ENCODE measurements at places on chromosomes 11 and 22.

DNA sequence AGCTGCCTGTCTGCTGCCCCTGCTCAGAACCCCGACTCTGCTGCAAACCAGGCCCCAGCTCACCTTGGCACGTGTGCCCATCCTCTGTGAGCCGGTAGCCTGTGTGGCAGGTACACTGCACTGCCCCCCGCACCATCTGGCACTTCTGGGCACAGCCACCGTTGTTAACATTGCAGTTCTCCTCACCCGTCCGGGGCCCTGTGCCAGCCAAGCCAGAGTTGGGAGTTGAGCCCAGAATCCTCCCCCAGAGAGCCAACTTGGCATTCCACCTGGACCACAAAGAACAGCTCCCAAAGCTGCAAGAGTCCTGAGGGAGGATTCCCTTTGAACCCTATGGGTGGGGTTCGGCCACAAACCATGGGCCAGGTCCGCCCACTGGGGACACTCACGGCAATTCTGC, 22.5 kb downstream of the LRP4 start:
- peak; percentile 77 for DNase-seq

GRCh38 chr11:18907391-18907790, 31.8 kb downstream of the MRGPRX1 start:
- no peak for DNase-seq

- DNase-seq: peak; percentile 62
These were observed 55.5 kb downstream of the DGCR2 start for GRCh38 chr22:19066531-19067271.

GRCh38 chr11:119688356-119688755, 40.6 kb downstream of the NECTIN1 start:
- no peak for DNase-seq

GRCh38 chr11:44914105-44914504, 36.6 kb downstream of the TP53I11 start:
- no peak for DNase-seq

- no peak for DNase-seq
These were observed 76.0 kb upstream of the MTMR2 start for GRCh38 chr11:95999711-96000406.

Data from MCF 10A (cell line).